ENCODE measurements at places on chromosomes 4 and X.

GRCh38 chr4:82217986-82218715 lies 155.6 kb downstream of the HNRNPD start:
- no peak for DNase-seq

- no peak for DNase-seq
Measured at GRCh38 chrX:9442056-9442455, 22.8 kb upstream of the TBL1X start.

GRCh38 chr4:94852616-94853015 lies 94.9 kb downstream of the BMPR1B start:
- DNase-seq = no peak

DNA sequence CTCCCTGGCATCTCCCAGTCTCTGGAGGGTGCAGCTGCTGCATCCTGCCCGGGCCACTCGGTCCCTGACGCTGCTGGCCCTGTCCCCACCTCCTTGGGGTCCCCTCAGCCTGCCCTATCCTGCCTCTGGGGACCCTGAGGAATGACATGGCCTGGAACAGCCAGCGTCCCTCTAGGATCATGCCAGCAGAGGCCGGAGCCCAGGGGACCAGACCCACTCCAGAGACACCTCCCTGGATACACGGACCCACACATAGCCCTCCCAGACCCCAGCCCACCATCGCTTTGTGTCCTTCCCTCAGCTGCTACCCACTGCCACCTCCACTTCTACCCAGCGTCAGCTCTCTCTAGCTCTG lies 35.5 kb downstream of the CPLX1 start:
- DNase-seq = no peak

DNA sequence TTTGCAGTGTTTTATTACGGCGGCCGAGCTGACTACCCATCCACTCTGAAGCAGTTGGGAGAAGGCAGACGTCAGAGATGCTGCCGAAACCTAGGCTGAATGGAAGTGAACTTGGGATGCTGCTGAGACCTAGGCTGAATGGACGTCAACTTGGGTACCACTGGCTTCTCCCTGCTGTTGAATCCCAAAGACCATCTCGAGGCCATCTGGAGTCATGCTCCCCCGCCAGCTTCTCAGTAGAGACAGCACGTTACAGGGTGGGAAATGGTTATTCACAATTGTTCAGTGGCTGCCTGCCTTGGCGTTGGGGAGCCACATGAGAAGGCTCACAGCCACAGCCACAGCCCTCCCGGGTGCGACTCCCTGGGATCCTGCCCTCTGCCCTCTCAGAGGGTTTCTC lies 40.9 kb downstream of the P2RY8 start:
- no peak for DNase-seq

- DNase-seq = peak; percentile 13
Measured at GRCh38 chr4:15765910-15766697, 12.0 kb upstream of the CD38 start.

DNA sequence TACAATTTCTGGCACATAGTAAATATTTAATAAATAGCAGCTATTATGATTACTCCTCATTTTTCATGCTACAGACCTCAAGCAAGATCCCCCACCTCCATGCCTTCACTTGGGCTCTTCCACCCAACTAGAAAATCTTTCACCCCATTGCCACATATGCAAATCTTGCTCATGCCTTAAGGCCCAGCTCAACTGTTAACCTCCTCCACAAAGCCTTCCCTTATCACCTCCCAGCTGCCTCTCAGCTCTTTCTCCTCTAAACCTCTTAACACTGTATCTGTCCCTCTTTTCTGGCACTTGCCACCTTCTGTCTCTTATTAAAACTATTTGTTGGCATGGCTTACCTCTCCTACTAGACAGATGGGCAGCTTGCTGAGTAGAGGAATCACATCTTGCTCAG lies 51.5 kb downstream of the PJA1 start:
- DNase-seq = no peak

DNA sequence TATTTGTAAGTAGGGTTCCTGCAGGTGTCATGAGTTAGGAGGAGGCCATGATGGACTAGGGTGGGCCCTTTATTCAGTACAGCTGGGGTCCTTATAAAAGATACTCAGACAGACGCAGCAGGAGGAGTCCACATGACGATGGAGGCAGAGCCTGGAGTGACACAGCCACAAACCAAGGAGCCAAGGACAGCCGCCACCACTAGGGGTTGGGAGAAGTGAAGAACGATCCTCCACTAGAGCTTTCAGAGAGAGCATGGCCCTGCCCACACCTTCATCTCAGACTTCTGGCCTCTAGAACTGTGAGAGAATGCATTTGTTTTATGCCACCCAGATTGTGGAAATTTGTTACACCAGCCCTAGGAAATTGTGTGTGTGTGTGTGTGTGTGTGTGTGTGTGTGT lies 31.1 kb downstream of the JAKMIP1 start:
- DNase-seq = no peak

- no peak for DNase-seq
Measured at GRCh38 chr4:181520790-181521189, 722.4 kb upstream of the TENM3 start.

GRCh38 chrX:110248578-110248977 lies 69.3 kb downstream of the AMMECR1 start:
- no peak for DNase-seq

- DNase-seq = no peak
Measured at GRCh38 chrX:40327085-40327484, 229.3 kb upstream of the BCOR start.

DNA sequence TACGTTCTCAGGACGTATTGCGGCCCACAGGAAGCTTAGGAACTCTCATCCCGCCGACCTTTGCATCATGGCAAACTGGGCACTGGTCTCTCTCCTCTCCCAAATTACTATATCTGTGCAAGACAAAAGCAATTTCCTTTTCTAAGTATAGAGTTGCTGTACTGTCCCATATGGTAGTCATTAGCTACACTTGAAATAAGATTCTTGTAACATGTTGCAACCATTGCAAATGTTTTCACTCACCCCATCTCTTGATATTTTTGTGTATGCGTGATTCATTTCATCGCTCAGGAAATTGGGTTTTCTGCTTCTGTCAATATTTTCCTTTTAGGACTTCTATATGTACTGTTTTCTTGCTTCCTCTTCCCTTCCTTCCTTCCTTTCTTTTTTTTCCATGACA lies 15.7 kb downstream of the ARMCX6 start:
- DNase-seq = no peak

GRCh38 chrX:11100281-11101035 lies 10.7 kb upstream of the HCCS start:
- no peak for DNase-seq

GRCh38 chrX:87160435-87161010 lies 357.1 kb upstream of the KLHL4 start:
- DNase-seq = no peak

DNA sequence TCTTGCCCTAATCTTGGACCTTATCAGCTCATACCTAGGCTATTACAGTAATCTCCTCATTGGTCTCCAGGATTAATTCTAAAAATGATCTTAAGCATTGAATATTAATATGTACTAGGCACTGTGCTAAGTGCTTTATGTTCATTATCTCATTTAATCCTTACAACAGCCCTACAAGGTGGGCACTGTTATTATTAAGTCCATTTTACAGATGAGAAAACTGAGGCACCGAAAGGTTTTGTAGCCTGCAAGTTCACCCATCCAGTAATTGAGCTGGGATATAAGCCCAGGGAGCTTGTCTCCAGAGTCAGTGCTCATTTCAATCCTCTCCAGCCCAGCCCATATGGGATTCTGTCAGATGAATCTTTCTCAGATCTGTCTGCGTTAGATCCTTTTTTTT lies 20.8 kb downstream of the SLC25A43 start:
- DNase-seq = no peak

GRCh38 chr4:93396272-93396671 lies 432.3 kb upstream of the ATOH1 start:
- DNase-seq = no peak

DNA sequence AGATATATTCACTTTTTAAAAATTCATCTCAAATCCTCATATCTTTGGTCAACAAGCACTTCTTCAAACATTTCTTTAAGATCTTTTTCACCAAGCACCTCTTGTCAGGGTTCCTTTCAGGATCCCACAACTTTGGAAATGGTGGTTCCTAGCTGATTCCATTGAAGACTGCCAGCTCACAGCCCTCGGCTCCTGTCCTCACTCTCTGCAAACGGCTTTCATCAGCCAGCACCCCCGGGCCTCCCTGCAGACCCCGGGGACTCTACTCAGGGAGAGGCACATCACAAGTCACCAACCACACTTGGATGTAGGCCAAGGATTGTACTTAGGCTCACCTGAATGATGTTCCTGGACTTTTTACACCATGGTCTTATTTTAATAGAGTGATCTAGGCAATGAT lies 20.0 kb downstream of the ZBTB33 start:
- no peak for DNase-seq

DNA sequence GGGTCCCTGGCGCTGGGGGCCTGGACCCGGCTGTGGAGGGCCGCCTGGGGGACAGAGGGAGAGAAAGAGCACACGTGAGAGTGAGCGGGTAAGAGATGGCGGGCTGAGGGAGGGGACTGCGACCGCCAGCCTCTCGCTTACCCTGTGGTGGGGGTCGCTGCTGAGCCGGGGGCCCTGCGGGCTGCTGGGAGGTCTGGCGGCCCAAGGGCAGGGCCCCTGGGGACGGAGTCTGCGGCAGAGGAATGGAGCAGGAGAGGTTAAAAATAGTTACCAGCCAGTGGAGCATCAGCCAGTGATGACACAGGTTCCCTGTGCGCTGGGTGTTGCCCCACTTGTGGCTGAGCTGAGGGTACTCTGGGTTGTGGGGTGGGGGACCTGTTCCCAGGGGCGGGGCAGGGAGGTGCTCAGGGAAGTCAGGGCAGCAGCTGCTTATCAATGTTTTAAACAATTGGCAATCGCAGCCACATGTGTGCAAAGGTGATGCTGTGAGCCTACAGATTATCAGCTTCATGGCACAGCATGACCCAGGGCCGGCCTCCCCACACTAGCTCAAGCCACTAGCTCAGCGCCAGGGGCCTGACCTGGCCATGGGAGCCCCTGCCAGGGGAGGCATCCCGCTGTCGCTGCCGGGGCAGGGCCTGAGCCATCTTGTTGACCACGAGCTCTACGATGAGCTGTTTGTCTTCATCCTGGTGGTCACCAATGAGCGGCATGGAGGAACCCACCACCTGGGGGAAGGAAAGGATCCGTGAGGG lies 7.5 kb upstream of the TIMP1 start:
- no peak for DNase-seq

GRCh38 chr4:101696276-101697010 lies 94.1 kb upstream of the BANK1 start:
- no peak for DNase-seq

- no peak for DNase-seq
Measured at GRCh38 chr4:108355186-108355901, 186.6 kb upstream of the LEF1 start.

DNA sequence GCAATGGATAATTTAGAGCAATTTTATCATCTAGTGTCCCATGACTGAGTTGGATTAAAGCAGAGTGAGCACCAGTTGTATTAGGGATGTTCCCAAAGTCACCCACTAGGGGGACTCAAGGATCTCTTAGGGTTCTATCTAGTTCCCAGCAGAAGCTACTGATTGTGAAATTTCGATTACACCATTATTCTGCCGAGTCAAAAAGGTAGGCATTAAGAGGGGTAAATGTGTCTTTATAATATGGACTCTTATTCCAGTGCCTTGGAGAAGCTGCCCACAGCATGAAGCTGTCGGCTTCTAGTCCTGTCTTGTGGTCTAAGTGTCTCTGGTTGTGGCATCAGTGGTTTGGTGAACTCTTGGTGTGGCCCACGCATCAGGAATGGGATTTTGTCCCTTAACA lies 53.3 kb downstream of the RGS12 start:
- DNase-seq = no peak

GRCh38 chr4:56648021-56648823 lies 32.9 kb downstream of the HOPX start:
- no peak for DNase-seq

DNA sequence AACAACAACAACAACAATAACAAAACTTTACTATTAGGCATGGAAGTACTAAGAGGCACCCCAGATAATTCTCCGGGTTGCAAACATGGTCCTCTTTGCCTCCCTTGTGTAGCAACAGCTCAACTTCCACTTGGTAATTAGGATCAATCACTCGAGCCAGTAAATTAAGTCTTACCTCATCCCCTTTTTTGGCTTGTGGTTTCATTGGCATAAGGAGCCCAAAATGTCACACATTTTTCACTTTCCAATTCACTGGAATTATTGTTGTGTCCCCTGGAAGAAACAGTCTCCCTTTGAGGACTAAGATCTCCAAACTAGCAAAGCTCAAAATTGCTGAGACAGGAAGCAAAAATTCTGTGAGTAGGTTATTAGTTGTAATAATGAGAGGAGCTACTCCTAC lies 49.2 kb upstream of the HSD17B10 start:
- DNase-seq = no peak

GRCh38 chr4:2368746-2369437 lies 49.6 kb downstream of the ZFYVE28 start:
- DNase-seq = no peak

DNA sequence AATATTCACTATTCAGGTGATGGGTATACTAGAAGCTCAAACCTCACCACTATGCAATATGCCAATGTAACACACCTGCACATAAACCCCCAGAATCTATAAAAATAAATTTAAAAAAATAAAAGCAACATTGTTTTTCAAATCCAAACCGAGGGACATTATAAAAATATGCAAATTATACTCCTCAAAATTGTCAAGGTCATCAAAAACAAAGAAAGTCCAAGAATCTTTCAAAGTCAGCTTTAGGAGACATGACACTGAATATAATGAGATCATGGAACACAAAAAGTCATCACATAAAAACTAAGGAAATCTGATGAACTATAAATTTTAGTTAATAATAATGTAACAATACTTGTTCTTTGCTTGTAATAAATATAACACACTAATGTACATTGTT lies 43.2 kb upstream of the AR start:
- no peak for DNase-seq

GRCh38 chr4:72817012-72817411 lies 248.0 kb upstream of the ADAMTS3 start:
- DNase-seq = no peak

DNA sequence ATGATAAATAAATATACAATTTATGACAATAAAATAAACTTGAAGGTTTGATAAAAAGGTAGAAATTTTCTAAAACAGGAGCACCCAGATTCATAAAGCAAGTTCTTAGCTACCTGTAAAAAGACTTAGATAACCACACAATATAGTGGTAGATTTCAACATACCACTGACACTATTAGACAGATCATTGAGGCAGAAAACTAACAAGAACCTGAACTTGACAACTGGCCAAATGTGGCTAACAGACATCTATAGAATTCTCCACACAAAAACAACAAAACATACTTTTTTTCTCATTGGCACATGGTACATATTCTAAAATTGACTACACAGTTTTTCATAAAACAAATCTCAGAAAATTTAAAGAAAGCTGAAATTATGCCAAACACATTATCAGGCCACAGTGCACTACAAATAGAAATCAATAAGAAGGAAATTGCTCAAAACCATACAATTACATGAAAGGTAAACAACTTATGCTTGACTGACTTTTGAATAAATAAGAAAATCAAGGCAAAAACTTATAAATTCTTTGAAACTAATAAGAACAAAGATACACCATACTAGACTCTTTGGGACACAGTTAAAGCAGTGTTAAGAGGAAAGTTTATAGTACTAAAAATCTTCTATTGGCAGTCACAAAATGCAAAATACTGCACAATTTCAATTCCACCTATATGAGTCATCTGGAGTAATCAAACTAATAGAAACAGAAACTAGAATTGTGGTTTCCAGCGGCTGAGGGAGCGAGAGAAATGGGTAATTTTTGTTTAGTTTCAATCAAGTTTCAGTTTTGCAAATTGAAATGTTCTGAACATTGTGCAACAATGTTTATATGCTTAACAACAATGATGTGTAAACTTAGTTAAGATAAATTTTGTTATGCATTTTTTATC lies 925.6 kb downstream of the SH3BGRL start:
- no peak for DNase-seq
